ENCODE measurements at places on chromosomes 1 and 21.

DNA sequence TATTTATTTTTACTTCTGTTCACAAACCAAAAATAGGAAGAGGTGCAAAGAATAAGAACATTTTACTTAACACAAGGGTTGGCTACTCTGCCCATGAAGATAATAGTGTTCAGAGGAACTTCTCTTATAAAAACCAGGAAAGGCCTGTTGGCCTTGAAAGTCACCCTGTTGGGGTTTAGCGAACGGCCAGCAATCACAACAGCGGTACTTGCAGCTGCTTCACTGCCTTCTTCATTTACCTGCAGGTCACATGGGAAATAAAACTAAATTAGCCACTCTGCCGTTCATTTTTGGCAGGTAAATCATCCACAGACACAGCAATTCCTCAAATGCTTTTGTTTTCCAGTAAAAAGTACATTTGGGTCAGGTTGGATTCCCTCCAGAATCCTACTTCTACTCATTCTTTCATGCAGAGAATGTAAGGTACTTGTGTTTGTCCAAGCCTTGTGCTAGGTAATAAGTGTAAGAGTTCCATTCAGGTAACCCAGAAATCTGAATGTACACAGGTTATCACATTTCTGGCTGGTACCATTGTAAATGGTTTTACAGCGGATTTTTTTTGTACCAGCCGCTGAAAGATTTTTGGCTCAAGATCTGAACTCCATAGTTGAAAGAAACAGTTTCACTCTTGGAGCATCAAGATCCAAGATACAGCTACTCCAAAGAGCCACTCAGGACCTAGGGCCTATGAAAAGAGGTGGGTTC is 13.1 kb downstream of the SERPINC1 start:
- no peak for DNase-seq

GRCh38 chr1:27566462-27567145 is 37.3 kb downstream of the AHDC1 start:
- DNase-seq: no peak

- DNase-seq: no peak
Observed at GRCh38 chr1:210662291-210663050, 333.8 kb downstream of the HHAT start.

- no peak for DNase-seq
Observed at GRCh38 chr1:243733670-243734307, 116.3 kb downstream of the AKT3 start.

- DNase-seq: no peak
Observed at GRCh38 chr1:244405856-244406255, 45.9 kb downstream of the ADSS2 start.

DNA sequence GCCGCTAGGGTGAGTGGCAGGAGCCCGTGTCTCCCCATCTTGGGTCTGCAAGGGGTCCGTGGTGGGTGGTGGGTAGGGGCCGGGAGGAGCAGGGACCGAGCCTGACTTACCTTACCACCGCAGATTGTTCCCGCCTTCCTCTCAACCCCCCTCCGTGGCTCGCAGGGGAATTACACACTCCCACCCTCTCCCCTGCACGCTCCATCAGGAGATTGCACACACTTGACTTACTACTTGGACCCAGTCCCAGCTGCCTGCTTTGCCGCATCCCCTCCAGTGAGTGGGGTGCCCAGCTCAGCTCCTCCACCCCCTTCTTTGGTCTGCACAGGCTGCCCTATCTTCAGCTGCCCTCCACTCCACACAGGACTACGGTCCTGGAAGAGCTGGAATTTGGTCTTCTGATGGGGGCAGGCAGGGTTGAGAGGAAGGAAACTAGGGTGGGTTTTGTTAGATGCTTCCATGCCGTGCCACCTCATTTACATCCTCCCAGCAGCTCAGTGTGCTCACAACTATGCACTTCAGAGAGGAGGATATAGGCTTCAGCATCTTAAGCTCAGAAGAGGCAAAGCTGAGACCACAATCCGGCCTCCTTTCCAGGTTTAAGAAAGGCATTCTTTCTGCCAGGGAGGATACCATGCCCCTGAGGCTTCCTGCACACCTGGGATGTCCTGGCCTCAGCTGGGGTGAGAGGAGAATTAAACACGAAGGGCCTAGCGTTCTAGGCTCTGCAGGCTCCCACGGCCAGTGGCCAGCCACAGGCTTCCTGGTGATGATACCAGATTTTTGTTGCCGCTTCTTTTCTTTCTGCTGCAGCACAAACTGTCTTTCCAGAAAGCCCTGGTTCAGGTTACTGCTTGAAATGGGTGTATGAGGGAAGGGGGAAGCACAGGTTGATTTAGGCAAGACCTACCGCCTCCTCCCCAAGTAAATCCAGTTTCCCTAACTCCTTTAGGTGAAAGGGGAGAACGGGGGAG is 2.3 kb downstream of the KCNC4 start:
- DNase-seq: peak; percentile 10

DNA sequence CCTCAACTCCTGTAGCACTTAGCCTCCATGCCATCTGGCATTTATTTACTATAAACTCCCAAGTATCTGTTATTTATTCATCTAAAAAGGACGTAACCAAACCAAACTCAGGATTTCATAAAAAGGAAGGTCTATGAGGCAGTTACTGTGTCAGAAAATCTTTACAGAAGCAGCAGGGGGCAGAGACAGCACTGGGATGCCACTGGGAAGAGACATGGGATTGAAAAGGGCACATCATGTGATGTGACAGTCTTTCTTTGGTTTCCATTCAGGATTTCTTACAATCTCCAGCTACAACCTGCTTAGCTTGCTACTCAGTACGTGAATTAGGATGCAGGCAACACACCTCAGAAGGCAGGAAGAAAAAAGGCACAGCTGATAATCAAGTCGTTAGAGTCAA is 31.2 kb downstream of the SPRTN start:
- DNase-seq: no peak

DNA sequence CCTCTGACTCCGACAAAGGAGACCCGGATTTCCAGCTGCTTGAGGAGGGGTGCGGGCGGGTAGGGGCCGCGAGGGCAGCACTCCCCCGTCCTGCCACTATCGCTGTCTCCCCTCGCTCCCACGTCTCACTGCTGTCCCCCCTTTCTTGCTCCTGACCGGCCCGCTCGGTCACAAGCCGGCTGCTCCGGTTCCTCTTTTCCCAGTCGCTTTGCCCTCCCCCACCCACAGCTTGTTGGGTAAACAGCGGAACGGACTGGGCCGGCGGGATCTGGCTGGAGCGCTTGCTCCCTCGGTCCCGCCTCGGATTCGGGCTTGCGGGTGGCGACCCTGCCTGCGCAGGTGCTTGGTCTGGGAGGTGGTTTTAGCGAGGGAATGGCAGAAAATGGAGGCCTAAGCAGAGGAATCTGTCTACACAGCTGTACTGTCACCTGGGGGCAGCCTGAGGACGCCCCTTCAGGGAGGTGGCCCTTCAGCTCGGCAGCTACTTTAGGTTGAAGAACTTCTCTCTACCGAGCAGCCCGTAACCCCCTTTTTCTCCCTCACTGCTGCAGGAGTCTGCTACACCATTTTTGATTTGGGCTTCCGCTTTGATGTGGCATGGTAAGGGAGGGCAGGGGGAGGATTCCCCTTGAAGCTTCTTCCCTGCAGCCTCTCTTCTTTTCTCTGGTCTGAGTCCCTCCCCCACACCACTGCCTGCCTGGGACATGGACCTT is 645 bp downstream of the ATP6V0B start:
- peak; percentile 30 for DNase-seq

- DNase-seq: peak; percentile 52
Observed at GRCh38 chr1:218874313-218874712, 299.4 kb upstream of the LYPLAL1 start.

DNA sequence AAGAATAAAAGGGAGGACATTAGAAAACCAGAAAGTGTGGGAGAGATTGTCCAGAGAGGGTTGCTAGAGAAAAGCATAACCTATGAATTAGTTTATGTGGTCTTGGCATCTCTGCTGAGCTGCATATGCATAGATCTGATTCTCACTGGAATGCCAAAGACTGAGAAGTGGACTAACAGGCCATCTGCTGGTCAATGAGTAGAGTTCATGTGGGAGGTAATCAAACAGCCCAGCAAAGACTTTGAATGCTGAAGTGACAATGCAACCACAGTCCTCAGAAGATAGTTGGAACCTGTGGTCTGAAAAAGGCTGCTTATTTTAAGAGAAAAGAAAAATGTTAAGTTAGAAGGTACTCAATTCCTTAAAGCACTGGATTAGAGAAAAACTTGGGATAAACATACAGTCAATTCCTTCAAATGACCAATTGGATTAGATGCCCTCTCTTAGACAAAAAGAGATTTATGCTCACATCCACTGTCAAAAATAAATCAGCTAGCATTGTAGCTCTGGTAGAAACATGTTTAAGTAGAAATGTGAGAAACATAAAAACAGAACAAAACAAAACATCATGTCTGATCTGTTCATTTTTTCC is 382.8 kb downstream of the AMY1C start:
- DNase-seq: peak; percentile 8

DNA sequence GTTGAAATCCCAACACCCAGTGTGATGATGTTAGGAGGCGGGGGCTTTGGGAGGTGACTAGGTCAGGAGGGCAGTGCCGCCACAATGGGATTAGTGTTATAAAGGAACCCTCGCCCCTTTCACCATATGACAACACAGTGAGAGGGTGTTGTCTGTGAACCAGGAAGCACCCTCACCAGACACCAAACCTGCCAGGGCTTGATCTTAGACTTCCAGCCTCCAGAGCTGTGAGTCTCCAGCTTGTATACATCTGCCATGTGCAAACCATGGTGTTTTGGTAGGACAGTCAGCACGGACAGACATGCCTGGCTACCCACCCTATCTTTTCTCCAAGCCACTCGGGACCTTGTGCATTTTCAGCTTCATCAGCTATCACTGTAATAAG is 4.0 kb downstream of the TRIM11 start:
- DNase-seq: no peak

DNA sequence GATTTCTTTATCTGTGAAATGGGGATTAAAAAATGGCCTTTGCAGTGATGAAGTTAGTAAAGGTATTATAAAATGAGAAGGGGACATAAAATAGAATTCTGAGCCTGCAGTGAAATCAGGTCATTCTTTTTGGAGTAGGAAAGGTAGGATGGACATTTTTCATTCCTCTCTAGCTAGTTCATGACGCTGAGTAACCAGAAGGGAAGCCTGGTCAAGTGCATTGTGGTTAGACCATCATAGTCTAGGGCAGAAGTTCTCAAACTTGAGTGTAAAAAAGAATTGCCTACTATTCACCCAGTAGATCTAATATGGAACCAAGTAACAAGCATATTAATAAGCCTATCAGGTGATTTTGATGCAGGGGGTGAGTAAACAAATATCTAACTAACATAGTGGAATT is 50.8 kb downstream of the TGFB2 start:
- no peak for DNase-seq

DNA sequence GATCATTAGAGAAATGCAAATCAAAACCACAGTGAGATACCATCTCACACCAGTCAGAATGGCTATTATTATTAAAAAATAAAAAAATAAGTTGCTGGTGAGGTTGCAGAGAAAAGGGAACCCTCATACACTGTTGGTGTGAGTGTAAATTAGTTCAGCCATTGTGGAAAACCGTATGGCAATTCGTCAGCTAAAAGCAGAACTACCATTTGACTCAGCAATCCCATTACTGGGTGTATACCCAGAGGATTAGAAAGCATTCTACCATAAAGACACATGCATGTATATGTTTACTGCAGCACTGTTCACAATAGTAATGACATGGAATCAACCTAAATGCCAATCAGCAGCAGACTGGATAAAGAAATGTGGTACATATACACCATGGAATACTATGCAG is 42.2 kb downstream of the GIPC2 start:
- DNase-seq: no peak

DNA sequence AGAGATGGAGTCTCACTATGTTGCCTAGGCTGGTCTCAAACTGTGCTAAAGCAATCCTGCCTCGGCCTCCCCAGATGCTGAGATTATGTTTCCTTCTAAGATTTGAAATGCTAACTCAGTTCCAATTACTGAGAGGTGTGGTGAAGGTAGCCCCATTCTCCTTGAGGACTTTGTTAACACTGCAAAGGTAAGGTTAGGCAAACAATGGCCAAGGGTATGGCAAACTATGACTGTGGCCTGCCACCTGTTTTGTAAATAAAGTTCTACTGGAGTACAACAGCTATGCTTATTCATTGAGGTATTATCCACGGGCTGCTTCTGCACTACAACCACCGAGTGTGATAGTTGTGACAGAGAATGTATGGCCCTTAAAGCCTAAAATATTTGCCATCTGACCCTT is 9.6 kb upstream of the RIT1 start:
- DNase-seq: no peak
